ENCODE measurements at places on chromosomes 1 and 21.

DNA sequence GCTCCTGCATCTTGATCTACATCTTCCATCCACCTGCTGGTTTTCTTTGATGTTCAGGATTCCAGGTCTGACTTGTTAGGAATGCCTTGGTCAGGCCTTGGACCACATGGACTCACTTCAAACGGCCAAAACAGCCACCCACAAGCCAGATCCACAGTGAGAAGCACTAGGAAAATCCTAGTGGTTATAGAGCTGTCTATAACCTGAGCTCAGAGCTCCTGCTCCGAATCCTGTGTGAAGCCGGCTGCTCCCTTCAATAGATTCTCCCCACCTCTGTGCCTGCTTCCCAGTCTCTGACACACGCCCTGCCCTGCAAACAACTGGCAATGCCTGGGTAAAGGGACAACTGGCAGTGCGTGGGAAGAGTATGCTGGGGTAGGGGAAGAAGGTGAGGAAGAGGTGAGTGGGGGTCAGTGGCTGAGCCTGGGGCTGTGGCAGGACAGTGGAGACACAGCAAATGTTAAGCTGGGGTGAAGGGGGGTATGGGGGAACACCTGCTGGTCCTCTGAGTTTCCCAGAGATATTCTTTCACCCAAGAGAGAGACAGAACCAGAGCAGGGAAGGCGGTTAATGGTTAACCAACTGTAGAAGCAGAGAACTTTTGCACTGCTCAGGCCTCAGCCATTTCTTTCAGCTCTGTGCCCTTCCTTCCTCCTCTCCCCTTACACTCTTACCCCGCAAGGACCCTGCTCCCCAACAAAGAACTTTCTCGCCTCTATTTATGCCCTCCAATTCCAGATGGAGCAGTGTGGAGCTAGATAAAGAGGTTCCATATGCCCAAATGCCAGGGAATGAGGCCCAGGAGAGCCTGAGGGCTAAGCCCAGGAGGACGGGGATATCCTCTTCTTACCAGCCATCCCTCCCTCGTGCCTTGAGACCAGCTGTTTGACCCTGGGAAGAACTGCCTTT lies 4.5 kb downstream of the PLXNA2 start:
- DNase-seq, result no peak

DNA sequence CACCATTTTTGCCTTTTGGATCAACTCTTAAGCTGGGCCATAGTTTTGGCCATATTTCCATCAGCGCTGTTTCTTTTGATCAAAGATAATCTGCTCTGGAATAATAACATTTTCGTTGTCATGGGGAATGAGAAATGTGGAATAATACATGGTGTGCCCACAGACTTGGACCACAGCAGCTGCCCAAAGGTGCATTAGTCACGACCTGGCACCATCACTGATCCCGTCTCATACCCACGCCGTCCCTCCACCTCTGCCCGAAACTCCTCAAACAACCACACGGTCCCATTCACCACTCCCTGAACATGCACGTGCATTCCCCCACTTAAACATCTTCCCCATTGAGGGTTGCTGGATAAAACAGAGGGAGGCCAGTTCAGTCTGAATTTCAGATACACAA lies 76.9 kb downstream of the SLC66A1 start:
- DNase-seq, result no peak

DNA sequence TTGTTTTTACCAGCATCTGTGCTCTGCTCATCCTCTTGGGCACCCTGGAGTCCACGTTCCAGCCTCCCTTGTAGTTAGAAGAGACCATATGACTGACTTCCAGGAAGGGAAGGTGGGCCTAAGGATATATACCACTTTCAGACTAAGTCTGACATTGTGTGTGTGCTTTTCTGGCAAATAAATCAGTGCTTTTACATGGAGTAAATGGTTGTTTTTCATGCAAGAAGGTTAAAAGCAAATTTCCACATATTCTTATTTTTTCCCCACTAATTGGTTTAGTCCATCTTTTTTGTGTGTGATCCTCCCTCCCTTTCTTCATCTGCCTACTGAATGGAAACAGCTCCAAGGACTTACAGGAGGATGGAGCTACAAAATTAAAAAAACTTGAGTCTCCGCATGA lies 119.8 kb downstream of the TBX15 start:
- DNase-seq, result no peak

DNA sequence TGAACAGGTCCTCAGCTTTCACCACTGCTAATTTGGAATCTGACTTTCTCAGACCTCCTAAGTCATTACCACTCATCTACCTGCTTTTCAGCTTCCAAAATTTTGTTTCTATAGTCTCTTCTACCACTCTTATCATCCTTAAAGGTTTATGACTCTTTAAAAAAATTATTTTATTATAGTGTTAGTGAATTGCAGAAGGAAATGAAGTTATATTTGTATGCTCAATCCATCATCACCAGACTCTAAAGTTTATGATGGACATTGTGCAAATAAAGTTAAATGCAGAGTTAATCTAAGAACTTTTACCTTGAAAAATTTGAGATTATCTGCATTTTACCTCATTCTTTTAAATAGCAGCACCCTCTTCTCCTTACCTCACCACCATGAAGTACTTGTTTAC lies 14.6 kb downstream of the CDC42BPA start:
- no peak for DNase-seq

- no peak for DNase-seq
These were observed 30.7 kb upstream of the ACTRT2 start for GRCh38 chr1:2990376-2991115.

DNA sequence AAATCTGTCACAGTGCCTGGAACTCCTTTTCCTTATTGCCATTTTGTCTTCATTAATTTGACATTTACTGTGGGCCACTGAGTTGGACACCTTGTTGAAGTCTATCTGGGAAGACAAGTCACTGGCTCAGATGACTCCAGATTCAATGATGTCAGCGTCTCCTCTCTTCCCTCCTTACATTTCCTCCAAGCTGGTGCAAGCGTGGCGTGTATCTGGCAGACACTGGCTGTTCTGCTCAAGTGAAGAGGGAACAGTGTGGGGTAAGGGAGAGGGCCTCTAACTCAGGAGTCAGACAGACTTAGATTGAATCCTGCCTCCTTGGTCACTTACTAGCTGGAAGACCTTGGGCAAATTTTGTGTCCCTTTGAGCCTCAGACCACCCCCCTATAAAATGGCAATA lies 8.7 kb upstream of the ZNF691 start:
- no peak for DNase-seq

DNA sequence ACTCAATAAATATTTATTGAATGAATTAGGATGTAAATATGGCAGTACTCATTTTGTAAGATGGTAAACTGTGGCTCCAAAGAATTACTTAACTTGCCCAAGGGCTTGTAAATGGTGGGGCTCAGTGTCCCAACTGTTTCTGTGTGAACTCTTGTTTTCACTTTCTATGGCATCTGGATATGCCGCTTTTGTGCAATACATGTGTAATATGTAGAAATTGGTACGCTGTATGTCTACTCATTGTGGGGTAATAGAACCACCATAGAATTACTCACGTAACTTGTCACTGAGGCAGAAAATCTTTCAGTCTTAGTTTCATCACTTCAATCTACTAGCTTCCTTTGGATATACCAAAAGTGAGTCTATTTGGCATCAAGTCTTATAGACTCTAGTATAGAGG lies 977 bp downstream of the PRPF3 start:
- DNase-seq, result peak; percentile 7

DNA sequence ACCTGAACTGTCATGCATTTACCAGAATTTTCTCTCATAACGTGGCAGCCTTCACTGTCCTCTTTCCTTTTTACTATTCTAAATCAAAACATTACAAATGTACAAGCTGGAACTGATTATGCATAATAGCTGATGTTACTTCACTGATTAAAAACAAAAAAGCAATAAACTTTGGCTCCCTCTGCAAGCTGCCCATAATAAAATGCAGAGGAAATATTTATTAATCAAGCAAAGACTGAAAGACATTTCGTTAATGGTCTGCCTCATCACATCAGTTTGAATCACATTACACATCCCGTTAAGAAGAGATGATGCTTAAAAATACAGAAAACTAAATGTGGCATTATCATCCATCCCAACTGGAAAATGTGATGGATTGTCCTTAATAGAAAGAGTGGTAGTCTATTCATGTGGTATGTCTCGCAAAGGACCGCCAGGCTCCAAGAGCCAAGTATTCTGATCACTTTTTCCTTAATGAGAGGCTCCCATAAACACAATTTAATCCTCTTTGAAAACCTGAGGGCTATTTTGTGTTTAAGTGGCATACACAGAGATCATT lies 225.3 kb downstream of the RGS7 start:
- no peak for DNase-seq

DNA sequence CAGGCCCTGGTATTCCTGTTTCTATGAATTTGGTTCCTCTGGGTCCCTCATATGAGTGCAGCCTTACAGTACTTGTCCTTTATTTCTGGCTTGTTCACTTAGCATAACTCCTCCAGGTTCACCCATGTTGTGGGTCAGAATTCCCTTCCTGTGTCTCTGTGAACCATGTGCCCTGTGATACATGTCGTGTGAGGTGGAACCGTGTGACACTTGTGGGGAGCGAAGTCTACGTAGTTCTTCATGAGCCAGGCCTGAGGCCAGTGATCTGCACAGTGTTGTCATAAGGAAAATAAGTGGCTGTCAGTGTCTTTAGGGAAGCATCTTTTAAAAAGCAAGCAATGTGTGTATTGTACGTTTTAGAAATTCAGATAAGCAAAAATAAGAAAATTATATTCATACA lies 122.8 kb downstream of the GALNT2 start:
- DNase-seq, result no peak

DNA sequence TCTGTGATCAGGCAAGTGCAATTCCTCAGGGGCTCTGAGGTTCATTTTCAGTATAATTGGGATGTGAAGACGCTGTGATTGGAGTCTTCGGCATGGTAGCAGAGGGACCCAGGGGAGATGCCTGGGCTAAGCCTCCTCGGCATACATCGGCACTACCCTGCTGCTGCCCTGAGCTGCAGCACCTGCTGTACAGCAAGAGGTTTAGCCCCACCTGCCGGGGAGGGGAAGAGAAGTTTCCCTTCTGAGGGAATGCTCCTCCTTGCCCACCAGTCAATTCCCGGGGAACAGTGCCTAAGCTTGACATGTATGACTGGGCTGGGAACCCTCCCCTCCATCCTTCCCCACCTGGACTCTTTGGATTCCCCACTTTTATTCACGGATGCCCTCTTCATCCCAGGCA lies 24.9 kb downstream of the CNIH3 start:
- DNase-seq, result no peak

GRCh38 chr1:220370041-220370700 lies 97.9 kb upstream of the RAB3GAP2 start:
- no peak for DNase-seq

GRCh38 chr21:24403221-24403620 lies 1204.1 kb downstream of the MRPL39 start:
- DNase-seq, result no peak

- no peak for DNase-seq
These were observed 89.0 kb downstream of the MACF1 start for GRCh38 chr1:39293375-39294070.

GRCh38 chr1:169103002-169103401 lies 3.5 kb upstream of the ATP1B1 start:
- DNase-seq, result no peak

DNA sequence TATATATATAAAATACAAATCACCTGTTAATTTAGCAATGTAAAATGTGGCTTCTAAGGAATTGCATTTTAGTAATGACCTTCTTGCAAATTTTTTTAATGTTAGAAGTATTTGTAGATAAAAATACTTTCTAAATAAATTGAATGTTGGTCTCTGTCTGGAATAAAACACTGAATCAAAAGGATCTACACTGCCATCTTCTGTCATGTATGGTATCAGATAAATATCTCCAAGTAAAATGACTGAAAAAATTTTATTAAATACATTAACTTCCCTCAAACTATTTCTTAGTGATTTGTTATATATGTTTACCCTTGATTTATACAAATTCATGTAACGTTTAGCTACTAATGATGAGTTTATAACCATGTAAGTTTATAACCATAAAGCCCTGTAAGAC lies 2029.3 kb downstream of the MRPL39 start:
- DNase-seq, result no peak

DNA sequence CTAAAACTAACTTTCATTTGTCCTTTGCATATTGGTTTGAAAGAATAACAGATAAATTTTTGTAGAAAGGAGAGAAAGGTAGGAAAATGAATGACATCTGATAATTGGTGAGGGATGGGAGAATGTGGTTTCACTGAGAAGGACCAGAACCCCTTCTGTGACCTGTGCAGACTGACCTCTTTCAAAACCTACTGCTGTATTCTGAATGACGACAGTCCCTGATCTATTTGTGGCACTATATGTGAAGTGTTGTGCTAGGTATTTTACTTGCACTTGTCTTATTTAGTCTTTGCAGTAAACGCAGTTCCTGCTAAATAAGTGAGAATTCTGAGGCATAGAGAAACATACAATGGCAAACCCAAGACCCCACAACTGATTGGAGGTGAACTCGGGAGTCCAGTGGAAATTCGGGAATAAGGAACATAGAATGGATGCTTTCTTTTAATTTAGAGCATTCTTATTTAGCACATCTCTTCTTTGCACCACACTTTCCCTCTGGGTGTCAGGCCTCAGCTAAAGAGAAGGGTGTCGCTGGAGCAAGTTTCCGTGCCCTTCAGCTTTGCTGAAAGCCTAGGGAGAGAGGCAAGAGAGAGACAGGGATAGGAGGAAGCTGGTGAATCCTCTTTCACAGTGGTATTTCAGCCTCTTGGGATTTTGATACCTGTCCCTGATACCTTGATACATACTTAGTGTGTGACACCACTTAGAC lies 230.2 kb downstream of the PAPPA2 start:
- no peak for DNase-seq

DNA sequence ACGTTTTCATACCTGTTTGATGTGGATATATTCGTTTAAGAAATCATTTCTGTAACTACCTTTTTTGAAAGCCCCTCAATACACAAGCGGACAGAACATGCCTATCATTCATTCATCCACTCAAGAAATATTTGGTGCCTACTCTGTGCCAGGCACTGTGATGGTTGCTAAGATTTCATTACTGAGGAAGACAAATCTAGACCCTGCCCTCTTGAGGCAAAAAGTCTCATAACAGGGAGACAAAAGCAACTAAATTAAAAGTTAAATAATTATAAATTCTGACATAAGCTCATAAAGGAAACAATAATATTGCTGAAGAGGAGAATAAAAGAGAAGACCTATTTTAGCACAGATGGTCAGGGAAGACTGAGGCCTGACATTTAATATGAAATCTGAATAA lies 203.5 kb upstream of the ZNHIT6 start:
- no peak for DNase-seq

DNA sequence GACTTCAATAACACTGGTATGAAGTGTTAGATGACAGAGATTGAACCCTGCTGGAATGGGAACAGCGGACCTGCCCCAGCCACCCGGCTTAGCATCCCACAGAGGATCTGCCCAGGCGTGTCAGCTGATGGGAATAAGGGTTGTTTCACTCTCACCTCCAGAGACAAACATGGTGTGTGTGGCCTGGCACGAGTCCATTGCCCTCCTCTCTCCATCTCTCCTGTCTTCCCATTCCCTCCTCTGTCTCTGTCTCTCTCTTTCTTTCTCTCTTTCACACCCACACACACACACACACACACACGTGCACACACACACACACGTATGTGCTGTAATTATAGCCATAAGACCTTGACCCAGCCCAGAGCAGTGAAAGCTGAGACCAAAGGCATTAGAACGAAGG lies 200.2 kb downstream of the HIVEP3 start:
- DNase-seq, result no peak

GRCh38 chr1:151790940-151791651 lies 796 bp upstream of the TDRKH start:
- DNase-seq, result no peak

Measured in CD8-positive, alpha-beta T cell (primary cell).